Skin of body (tissue), 3 donors: ENCODE measurements at places on chromosomes 16 and 17. TPM values are rescaled to one million over a fixed set of nuclear protein-coding genes. Genes with fewer than 3 reads are reported as not detected.

DNA sequence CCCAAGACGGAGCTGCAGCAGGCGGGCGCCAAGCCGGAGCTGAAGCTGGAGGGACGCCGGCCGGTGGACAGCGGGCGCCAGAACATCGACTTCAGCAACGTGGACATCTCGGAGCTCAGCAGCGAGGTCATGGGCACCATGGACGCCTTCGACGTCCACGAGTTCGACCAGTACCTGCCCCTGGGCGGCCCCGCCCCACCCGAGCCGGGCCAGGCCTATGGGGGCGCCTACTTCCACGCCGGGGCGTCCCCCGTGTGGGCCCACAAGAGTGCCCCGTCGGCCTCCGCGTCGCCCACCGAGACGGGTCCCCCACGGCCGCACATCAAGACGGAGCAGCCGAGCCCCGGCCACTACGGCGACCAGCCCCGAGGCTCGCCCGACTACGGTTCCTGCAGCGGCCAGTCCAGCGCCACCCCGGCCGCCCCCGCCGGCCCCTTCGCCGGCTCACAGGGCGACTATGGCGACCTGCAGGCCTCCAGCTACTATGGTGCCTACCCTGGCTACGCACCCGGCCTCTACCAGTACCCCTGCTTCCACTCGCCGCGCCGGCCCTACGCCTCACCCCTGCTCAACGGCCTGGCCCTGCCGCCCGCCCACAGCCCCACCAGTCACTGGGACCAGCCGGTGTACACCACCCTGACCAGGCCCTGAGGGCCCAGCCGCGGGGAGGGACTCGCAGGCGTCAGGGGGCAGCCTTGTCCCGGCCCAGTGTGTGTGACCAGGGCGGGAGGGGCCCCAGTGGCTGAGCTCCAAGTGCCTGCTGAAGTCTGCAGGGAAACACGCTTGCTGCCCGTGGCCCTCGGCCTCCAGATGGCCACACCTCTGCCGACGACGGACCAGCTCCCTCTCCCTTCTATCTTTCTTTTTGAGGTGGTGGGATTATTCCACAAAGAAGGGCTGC is 3.4 kb downstream of the SOX8 start:
- DNase-seq = no peak

DNA sequence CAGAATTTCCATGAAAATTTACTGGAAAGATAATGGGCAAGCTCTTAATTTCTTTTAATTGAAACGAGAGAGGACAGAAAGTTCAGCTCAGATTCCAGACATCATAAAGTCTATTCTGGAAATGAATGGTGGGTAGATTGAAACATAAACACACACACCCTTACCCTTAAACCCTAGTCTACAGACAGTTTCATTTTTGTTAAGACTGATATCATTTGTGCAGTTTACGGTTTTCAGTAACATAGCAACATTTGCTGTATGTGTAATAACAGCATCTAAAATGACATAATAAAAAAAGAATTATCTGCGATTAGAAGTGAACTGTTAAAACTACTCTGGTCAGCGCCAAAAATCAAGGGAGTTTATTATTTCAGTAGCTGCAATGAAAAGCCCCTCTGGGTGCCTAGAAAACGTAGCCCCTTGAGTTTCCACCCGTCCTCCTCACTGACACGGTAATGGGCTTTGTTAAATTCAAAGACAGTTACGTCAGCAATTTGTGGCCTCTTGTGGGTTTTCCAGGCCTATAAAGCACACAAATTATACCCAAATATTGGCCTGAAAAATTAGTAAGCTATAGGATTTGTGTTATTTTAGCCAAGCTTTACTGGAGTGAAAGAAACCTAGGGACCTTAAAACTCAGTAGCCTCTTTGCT is 520.6 kb upstream of the SOX9 start:
- DNase-seq = no peak

- no peak for DNase-seq
These were observed 228.6 kb upstream of the SDK2 start for GRCh38 chr17:73872816-73873215.

DNA sequence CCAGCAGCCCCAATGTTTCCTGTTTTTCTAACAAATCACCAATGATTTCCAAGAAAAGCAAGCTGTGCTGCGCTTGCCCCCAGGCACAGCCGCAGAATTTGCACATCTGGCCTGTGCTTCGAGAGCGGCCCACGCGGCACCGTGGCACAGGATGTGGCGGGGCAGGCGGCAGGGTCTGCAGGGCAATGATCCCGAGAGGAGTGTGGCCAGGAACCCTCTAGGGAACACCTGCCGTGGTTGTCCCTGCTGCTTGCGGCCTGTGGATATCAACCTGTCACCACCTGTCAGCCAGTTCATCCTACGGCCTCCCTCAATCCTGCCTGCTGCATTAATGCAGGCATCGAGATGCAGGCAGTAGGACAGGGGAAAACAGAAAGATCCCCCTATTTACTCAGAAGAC is 24.0 kb downstream of the PIK3R5 start:
- DNase-seq = no peak

PRSS8 gene
- 9.6 TPM for total RNA-seq

CLEC19A gene
- not detected for total RNA-seq

CSHL1 gene
- not detected for total RNA-seq

CD2BP2 gene
- total RNA-seq = 17.0 TPM

KRTAP2-3 gene
- 0.30 TPM for total RNA-seq

KRT33B gene
- total RNA-seq = 7.7 TPM
